ENCODE measurements at places on chromosomes 13 and 19.

- DNase-seq, result peak; percentile 1
Measured at GRCh38 chr19:15702534-15702930, 25.3 kb upstream of the OR10H2 start.

GRCh38 chr13:21530656-21531055 is 71.6 kb upstream of the ZDHHC20 start:
- DNase-seq, result no peak

- DNase-seq, result no peak
Measured at GRCh38 chr19:56973713-56974555, 133.4 kb upstream of the PEG3 start.

DNA sequence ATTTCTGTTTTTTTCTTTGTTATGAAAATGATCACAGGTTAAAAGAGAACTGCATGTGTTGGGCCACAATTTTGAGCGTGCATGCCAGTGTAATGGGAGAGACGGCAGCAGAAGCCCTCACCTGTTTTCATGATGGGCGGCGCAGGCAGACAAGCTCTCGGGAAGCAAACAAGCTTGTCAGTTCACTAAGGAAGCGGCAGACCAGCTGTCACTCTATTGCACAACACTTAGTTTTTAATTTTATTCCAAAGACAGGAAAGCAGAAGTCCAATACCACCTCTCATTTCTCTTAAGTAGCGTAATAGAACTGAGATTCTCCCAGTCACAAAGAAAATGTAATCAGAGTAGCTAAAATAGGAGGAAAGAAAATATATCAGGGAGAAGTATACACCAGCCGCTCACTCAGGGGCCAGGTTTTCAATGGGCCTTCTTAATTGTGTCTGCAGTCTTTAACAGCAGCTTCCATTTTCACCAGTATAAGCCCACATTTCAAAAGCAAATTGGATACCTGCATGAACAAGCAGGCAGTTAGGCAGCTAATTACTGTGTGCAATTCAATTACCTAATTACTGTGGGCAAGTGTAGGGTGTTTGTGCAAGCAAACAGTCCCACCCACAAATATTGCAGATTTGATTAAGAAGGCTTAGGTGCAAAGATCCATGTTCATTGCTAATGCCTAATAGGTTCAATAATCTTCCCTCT is 711.4 kb downstream of the DIAPH3 start:
- no peak for DNase-seq

GRCh38 chr19:1511318-1512317 is 1.2 kb downstream of the ADAMTSL5 start:
- DNase-seq, result no peak

GRCh38 chr13:22049384-22049783 is 378.5 kb downstream of the FGF9 start:
- DNase-seq, result no peak

DNA sequence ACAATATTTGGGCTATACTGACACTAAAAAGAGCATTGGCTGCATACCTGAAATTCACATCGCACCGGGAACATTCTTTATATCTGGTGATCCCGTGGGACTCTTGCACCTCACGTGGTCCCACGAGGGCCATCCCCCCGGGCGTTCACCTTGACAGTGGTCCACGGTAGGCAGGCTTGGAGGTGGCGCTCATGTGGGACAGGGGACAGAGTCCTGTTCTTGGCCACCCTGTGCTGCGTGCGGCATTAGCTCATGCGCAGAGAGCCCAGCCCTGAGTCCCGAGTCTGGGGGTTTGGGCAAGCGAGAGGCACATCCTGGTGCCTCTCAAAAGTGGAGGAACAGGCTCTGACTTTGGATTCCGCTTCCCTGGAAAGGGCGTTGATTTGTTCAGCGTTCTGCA is 7.5 kb downstream of the GAMT start:
- DNase-seq, result no peak
